ENCODE measurements at places on chromosomes 6 and 20. TPM values are rescaled to one million over a fixed set of nuclear protein-coding genes. Genes with fewer than 3 reads are reported as not detected.

- no peak for DNase-seq
These were observed 1.2 kb upstream of the CD24 start for GRCh38 chr6:106975738-106976064.

GRCh38 chr6:37251211-37251780 is 6.3 kb upstream of the TBC1D22B start:
- DNase-seq: no peak

DNA sequence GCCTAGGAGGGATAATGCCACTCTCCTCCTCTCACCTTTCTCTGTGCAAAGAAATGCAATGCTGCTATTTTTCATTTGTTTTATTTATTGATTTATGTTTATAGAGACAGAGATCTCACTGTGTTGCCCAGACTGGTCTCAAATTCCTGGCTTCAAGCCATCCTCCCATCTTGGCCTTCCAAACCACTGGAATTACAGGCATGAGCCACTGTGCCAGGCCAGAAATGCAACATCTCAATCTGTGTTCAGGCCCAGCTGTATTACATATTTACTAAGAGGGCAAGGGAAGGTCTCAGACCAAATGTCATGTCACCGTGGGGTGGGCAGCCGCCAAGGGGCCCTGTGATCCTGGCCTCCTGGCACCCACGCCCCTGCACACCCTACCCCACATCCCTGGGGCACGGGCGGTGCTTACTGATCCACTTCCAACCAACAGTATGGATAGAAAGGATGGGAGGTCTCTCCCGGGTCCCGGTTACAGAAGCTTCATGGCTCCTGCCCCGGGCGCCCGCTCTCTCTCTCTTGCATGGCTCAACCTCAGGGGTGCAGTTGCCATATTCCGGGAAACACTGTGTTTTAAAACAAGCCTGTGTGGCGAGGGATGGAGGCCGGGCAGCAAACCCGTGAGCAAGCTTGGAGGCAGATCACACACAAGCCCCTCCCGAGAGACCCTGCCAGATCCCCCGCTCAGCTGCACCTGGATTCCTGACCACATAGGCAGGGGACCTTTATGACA is 111.8 kb downstream of the AGPAT4 start:
- DNase-seq: no peak

GRCh38 chr6:11241793-11242201 is 9.3 kb upstream of the NEDD9 start:
- DNase-seq: no peak

DNA sequence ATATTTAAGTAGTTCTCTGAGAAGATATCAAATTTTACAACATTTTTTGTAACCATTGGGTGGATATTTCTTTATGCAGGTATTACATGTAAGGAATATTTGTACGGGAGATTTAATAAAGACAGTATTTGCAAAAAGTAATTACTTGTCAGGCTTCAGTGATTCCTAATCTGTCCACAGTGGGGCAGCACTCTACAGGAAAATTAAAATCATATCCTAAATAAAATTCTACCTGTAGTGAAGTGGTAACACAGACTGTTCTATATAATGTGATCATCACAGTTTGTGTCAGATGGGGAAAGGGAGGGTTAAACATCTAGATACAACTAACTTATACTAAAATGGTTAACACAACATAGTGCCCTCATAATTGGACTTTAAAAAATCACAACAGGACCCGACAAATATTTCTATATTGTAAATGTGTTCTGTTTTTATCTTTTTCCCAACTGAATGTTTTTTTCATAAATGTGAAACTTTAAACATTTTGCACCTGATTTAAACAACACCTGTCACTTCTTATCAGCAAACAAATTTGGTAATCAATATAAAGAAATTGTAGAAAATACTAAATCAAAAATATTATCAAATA is 145.6 kb upstream of the MANEA start:
- DNase-seq: peak; percentile 46

- no peak for DNase-seq
These were observed 44.8 kb downstream of the AGPAT4 start for GRCh38 chr6:161228921-161229591.

GRCh38 chr20:53857723-53858236 is 212.6 kb downstream of the BCAS1 start:
- DNase-seq: no peak

GRCh38 chr6:144033816-144034735 is 26.0 kb upstream of the PLAGL1 start:
- no peak for DNase-seq

DNA sequence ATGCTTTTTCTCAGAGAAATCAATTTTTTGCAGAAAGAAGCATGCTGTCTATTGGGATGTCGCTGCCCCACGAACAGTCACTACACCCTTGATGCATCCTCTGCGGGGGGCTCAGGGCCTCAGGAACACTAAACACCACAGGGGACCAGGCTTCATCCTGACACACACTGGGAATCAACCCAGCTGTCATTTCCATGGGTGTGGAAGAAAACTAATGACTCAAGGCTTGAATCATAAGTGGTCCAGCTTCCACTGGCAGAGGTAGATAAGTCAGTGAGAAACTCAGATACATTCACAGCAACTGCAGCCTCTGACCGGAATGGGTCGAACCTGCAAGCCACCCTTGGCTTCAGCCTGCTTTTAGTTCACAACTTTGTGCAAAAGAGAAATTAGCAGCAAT is 81.3 kb upstream of the SPTLC3 start:
- no peak for DNase-seq

DNA sequence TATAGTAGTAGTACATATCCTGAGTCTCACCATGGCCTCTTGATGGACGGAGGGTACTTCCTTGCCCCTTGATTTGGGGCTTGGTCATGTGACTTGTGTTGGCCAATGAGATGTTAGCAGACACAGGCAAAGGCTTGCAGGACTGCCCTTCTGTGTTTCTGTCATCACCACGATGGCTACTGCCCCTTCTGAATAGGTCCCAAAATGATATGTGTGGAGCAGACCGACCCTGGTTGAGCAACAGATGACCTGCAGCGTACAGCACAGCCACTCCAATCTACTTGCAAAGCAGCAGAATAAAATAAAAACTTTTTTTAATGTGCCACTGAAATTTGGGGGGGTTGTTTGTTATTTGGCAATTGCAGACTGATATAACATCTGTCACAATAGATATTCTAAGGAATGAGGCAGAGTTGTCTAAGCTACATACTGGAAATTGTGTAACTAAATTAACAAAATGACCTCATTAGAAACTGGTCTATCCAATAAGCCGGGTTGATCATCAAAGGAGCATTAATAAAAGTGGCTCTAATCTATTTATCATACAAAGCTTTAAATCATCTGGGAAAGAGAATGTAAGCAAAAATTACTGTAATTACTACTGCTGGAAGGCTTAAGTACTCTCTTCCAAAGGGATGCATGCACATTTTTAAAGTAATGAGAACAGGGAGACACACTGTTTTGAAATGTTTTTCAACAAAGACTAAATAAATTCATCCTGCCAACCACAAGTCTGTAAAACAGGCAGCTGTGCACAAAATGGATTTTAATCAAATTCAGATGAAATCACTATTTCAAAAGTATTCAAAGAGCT is 209.5 kb downstream of the KIF16B start:
- no peak for DNase-seq

DNA sequence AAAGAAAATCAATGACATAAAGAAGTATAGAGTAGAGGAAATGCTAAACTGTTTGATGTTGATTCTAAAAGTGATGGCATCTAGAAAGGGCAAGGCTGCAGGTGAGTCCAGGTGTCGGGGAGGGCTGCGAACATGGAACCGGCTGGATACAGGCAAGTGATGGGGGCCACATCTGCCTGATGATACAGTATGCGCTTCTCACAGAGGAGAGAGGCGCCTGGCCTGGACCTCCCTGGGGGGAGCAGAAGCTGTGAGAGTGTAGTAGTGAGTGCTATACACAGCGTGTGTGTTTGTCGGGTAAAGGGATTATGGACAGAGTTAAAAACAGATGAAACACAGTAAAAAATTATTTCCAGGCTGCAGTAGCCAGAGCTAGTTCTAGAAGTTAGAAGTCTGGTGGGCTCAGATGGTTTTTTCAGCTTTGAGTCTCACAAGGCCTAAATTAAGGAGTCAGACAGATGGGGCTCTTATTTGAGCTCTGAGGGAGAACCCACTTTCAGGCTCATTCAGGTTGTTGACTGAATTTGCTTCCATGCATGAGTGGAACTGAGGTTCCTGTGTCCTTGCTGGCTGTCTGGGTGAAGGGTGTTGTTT is 195.8 kb upstream of the ARG1 start:
- DNase-seq: no peak

- no peak for DNase-seq
These were observed 11.4 kb upstream of the RFPL4B start for GRCh38 chr6:112335736-112336135.

DNA sequence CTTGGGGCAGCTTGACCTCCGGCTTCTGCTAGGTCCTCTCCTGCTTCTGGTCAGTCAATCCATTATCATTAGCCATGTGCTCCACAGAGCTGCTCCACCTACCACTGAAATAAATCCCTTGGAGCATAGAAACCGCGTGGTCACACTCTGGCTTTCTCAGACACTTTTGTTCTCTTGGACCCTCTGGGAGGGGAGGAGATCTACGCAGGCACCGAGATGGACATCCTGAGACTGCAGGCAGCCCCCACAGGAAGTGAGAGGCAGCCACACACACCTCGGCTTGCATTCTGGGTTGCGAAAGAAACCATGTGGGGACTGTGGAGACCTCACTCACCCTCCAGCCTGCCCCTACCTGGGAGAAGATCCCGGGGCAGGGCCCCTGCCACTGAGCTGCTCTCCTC is 79.5 kb downstream of the FYN start:
- peak; percentile 36 for DNase-seq

DNA sequence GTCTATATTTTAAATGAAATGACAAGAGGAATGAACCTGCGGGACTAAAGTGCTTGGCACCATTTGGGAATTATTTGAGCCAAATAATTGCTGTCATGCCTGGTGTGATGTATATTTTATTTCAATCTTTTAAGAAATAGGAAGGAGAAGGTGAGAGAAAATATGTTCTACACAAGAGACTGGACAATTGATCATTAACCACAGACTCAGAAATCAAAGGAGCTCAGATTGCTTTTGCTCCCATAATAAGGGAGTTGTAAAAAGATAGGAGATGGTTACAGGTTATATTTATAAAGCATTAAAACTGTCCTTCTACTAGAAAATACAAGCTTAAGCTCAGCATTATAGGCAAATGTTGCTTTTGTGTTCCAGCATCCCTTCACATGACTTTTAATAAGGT is 515.2 kb upstream of the SULF2 start:
- DNase-seq: no peak

DNA sequence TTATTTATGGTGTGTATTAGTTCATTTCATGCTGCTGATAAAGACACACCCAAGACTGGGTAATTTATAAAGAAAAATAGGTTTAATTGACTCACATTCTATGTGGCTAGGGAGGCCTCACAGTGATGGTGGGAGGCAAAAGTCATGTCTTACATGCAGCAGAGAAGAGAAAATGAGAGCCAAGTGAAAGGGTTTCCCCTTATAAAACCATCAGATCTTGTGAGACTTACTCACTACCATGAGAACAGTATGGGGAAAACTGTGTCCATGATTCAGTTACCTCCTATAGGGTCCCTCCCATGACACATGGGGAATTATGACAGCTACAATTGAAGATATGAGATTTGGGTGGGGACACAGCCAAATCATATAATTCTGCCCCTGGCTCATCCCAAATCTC is 150.0 kb upstream of the AHI1 start:
- DNase-seq: no peak

DNA sequence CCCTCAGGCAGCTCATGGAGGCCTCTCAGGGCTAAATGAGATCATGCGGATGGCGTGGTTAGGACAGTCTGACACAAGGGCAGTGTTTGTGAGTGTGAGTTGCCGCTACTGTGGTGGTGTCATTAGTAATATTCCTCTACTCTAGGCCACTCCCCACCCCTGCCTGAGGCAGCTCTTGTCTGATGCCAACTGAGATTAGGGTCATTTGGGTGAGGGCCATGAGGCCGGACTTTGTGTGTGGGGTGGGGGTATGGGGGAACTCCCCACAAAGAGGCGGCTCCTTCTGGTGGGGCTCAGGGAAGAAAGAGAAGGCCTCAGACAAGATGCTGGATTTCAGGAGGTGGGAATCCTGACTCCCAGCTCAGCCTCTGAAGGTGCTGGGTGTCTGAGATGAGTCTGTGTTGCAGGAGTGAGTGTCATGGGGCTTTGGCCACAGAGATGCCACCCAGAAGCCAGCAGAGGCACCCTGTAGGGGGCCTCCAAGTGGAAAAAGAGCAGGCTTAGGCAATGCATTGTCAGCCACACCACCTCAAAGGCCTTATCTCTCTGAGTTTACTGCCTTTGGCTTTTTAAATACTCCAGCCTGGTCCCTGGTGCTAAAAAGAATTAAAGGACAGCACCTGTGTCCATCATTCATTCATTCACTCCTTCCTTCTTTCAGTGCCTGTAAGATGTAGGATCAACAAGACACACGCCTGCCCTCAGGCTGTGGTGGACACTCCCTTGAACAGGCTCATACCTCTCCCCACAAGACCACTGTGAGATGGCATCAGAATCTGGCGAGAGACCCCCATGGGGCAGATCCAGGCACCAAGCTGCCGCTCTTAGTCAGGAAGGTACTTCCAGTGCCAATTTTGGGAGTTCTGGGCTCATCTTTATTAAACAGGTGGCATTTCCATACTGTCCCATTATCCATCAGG is 175.2 kb downstream of the MRPL14 start:
- DNase-seq: no peak

GRCh38 chr6:63305277-63305676 is 14.5 kb downstream of the LGSN start:
- no peak for DNase-seq

- DNase-seq: no peak
These were observed 23.1 kb upstream of the CGA start for GRCh38 chr6:87118054-87118453.

DNA sequence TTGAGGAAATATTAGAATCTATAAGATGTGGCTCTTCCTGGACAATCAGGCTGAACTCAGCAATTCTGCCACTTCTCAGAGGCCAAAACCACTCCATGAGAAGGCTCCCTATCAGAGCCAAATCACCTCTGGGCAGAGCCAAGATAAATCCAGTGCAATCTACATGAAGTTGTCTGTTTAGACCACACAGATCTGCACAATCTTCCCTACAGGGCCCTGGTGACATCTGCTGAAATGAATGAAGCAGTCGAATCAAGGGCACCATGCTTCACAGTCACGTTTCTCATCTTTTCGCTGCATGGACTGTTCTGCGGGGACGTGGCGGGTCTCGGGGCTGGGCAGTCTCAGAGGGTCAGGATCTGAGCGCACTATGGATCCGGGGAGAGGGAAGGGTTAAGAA is 60.1 kb upstream of the CD93 start:
- DNase-seq: no peak

GRCh38 chr6:35228481-35228880 is 14.7 kb downstream of the SCUBE3 start:
- no peak for DNase-seq

The NFKBIL1 gene
- total RNA-seq: 9.3 TPM

The PEX6 gene
- 12.8 TPM for total RNA-seq

The PPP1R16B gene
- total RNA-seq: 87.6 TPM

The PDE10A gene
- not detected for total RNA-seq

The XKR7 gene
- not detected for total RNA-seq

The TSBP1 gene
- not detected for total RNA-seq

The GID8 gene
- 39.6 TPM for total RNA-seq

The CENPW gene
- 1.1 TPM for total RNA-seq

The CST4 gene
- not detected for total RNA-seq

The SIRPD gene
- total RNA-seq: 0.55 TPM

The FAM209B gene
- total RNA-seq: 3.9 TPM

The ETV7 gene
- 0.33 TPM for total RNA-seq

The ZSCAN23 gene
- total RNA-seq: 0.19 TPM

The LY86 gene
- 1.3 TPM for total RNA-seq

The HLA-DPA1 gene
- total RNA-seq: 19.4 TPM

The IL17A gene
- not detected for total RNA-seq

The IL17F gene
- not detected for total RNA-seq

The GPLD1 gene
- total RNA-seq: 0.59 TPM

The CDYL gene
- 23.9 TPM for total RNA-seq
